ENCODE measurements at places on chromosomes 12 and 14.
A peak's percentile ranks its signal among the peaks of the same experiment; 100 is the strongest.

GRCh38 chr12:116200812-116201211 lies 76.7 kb downstream of the MED13L start:
- DNase-seq: no peak

- no peak for DNase-seq
Observed at GRCh38 chr14:28001002-28001401, 765.6 kb upstream of the FOXG1 start.

DNA sequence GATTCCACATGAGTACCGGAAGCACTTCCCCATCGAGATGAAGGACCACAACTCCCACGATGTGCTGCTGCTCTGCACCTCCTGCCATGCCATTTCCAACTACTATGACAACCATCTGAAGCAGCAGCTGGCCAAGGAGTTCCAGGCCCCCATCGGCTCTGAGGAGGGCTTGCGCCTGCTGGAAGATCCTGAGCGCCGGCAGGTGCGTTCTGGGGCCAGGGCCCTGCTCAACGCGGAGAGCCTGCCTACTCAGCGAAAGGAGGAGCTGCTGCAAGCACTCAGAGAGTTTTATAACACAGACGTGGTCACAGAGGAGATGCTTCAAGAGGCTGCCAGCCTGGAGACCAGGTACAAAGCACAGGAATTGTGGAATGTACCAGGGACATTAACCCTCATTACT lies 22.4 kb upstream of the GALNT16 start:
- no peak for DNase-seq

DNA sequence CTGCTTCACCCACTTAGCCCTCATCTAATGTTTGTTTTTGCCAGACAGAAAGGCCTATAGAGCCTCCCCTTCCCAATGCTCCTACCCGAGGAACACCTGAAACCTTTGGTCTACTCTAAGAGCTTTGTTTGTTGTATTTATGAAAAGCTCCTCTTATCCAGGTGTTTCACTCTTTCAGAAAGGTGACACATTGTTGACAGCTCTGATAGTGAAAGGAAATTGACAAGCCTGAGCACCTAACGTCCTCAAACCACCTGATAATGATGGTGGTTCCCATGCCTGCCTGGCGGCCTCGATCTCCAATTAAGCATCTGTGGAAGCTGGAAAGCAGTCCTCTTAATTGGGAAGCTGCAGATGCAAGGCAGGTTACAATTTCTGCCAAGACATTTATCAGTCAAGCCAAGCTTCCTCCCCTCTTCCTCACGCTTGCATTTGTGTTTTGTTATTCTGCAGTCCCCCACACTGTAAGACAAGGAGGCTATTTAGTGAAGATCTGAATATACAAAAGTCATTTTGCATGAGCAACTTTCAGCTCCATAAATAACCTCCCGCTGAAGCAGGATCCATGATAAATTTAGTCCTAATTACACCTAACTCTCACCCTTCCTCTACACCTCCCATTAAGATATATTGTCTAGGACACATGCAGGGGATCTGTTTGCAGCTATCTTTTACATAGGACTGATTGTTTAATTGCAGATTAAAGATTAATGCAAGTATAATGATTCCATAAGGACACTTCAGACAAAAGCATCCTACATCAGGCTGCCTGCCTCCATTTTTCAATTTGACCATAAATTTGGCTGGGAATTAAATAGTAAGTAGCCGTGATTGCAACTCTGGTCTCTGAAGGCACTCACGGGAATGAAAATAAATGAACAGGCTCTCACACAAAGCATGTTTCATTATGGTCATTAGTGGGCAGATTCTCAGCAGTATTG lies 288.6 kb downstream of the PDZRN4 start:
- no peak for DNase-seq

GRCh38 chr12:66247741-66248140 lies 54.6 kb upstream of the HELB start:
- no peak for DNase-seq

- DNase-seq: no peak
Observed at GRCh38 chr14:87149583-87150354, 843.2 kb downstream of the GALC start.

DNA sequence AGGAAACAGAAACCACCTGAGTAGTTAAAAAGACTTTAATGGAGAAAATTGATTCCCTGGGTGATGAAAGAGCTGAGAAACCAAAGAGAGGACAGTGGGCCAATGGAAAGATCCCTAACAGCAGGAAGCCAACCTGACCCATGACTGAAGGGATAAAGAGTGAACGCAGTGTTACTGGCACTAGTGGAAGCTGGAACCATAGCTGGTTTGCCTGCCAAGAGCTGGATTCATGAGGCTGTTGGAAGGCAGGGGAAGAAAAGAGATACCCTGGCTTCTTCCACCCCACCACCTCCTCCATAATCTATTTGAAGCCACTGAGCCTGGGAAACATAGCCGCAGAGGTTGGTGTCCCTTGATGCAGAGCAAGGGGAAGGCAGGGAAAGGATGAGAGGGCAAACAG lies 125.5 kb upstream of the PRKD1 start:
- DNase-seq: no peak

DNA sequence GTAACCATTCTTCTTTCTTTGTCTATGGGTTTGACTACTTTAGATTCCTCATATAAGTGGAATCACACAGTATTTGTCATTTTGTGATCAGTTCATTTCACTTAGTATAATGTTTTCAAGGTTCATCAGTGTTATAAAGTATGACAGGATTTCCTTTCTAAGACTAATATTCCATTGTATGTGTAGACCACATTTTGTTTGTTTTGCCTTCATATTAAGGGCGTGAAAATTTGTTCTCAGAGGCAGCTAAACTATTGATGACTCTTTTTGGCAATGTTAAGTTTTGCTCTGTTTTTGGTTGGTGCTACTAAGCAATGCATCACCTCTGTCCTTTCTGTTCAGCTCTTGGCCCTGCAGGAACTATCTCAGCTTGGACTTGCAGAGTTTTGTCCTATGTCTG lies 1.7 kb upstream of the KLRG1 start:
- DNase-seq: no peak

DNA sequence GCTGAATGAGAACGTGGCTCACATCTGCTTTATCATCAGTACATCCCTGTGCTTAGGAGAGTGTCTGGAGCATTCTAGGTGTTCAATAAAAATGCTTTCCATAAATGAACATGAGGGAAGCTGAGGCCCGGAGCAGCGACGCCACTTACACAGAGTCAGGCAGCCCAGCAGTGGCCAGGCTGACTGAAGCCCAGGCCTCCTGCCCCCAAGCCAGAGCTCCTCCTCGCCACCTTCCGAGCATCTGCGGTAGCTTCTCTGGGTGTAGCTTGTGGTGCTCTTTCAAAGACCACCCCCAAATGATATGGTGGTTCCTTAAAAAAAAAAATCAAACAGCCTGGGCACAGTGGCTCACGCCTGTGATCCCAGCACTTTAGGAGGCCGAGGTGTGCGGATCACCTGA lies 88.8 kb downstream of the FBXL14 start:
- DNase-seq: no peak

DNA sequence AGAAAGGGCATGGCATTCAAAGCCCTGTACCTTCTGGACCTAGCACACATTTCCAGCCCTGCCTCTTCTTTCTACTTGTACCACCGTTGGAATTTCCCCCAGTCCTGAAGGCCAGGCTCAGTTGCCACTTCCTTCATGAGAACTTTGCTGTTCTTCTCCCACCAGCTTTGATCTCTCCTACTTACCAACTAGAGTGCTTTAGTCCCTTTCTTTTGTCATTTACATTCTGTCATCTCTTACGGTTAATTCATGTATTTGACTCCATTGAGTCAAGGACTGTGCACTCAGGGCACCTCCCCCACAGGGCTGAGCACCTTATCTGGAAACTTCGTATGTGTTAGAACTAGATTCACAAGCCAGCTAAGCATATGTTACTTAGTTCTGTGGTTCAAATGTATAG lies 26.3 kb downstream of the BICDL1 start:
- DNase-seq: peak; percentile 51

DNA sequence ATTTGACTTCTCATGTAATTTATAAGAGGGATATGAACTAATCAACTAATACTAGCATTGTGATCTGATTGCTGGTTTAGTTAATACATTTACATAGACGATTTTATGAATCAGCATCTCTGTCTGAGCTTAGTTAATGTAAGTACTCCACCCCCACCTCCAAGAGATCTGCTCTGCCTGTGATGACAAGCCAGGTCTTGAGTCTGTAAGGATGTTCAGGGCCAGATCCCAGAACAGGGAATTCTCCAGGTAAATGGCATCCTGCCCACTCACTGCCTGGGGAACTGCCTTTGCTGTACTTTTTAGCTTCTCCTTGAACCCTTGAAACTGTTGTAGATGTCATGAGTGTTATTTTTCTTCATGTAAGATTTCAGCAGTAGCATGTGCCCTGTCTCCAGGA lies 289.8 kb downstream of the RGS6 start:
- DNase-seq: no peak

- no peak for DNase-seq
Observed at GRCh38 chr12:51792417-51792816, 56.1 kb downstream of the FIGNL2 start.

- DNase-seq: no peak
Observed at GRCh38 chr12:42854208-42854607, 264.7 kb upstream of the PRICKLE1 start.

GRCh38 chr14:89973234-89973823 lies 17.6 kb downstream of the TDP1 start:
- DNase-seq: peak; percentile 44

GRCh38 chr12:68139941-68140340 lies 19.6 kb downstream of the IFNG start:
- no peak for DNase-seq

DNA sequence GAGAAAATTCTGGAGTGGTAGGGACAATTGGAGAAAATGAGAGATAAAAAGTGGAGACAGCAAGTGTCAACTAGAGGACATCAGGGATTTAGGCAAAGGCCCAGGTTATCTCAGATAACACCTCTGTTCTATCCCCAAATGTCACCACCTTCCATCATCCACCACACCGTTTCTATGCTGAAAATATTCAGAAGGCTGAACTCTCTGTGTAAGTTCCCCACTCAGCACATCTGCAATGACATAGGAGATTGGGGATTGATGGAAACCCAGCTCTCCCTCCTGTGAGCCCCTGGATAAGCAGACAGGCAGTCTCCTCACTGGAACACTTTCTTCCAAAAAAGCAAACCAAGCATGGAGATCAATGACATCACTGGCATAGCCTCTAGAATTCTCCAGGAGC lies 5.6 kb upstream of the OR10P1 start:
- no peak for DNase-seq

DNA sequence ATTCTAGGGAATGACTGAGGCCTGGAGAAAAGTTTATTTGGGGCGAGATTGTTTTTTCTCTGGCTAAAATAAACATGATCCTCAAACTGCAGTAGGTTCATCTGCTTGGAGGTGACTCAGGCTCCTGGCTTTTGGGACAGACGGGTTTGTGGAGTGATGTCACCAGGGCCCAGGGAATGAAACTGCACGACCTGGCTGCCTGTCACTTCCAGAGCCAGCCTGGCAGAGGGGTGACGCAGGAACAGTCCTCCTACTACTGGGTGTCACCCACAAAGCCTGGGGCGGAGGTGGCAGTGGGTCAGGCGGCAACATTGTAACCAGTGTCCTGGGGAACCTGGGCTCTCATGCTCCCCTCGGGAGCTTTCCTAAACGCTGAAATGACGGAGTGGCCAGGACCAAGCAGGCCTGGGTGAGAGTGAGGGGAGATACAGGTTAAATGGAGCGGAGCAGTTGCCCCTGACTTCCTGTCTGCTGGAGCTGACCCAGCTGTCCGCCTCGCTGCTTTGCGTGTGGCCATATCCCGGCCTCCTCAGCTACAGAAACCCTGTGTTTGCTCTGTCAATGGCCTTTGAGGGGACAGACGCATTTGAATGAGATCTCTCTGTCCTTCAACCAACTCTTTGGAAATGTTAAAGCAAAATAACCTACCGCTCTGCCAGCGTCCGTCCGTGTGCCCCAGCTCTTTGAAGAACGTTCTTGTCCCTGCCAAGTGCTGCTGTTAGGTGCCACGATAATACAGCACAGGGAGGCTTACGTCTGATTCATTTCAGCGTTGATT lies 6.5 kb downstream of the HIP1R start:
- DNase-seq: peak; percentile 10

GRCh38 chr12:84756961-84757360 lies 155.6 kb downstream of the SLC6A15 start:
- no peak for DNase-seq

DNA sequence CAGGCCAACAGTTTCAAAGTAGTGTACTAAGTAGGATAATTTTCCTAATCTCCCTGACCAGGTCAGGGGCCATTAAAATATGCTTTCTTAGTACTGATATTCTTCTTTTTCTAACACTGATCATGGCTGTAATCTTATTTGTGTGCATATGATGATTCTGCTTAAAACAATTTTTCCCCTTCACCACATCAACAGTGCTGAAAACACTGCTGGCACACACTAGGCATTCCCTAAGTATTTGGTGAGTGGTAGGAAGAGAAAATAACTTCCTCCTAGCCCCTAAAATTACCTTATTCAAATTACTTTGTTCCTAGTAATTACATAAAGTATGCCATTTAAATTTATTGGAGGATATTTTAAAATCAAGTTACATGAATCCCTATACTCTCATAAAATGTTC lies 49.9 kb upstream of the BBS10 start:
- no peak for DNase-seq

- DNase-seq: no peak
Observed at GRCh38 chr14:80536456-80536855, 325.2 kb upstream of the DIO2 start.

DNA sequence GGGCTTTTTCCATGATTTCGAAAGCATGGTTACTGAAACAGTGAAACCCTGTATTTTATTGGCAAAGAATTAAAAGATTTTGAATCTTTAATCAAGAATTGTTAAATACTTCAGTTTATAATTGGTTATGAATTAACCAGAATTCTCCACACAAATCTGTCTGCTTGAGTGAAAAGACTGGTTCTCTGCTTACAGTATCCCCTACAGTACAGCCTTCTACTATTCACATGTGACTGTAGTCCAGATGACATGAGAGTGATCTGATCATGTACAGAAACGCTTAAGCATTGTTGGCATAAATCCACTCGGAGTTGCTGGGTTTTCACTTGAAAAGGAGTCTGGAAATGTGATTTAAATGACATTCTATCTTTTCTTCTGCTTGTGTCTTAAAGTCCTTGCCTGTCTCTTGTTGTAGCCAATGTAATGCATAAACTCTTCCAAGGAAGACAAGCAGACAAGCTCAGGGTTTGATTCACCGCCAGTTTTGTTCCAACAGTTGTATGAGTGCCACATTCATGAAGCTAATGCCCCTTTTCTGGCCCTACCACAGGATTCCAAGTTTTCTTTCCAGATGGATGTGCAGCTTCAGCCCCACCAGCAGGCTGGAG lies 222.0 kb upstream of the LRIG3 start:
- DNase-seq: no peak

DNA sequence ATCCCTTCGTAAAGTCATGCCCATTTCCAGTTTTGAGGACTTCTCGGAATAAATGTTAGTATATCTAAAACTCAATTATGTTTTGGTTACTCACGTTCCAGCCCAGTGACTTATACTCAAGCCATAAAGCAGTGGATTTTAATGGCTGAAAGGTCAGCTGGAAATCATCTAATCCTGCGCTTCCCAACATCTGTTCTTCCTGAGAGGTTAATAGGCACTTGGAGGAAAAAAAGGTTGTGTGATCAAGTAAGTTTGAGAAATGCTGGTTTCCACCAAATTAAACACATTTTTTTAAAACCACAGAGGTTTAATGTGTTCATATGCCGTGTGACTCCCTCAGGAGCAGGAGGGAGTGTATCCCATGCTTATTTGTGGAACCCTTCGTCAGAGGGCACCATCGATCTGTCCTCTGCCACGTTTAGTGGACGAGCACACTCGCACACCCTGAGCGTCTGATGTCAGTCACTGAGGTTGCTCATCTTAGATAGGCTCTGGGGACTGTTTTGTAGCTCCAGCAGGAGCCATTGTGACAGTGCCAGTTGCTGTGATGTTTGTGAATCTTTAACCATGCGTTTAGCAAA lies 41.4 kb downstream of the FBXL14 start:
- no peak for DNase-seq

GRCh38 chr14:84750763-84751554 lies 779.0 kb upstream of the FLRT2 start:
- DNase-seq: no peak

Measured in CD4-positive, alpha-beta T cell treated with Interleukin-15 for 1 hour (primary cell).